AG04450 (cell line): ENCODE measurements at places on chromosomes 7 and 10. TPM values are rescaled to one million over a fixed set of nuclear protein-coding genes. Genes with fewer than 3 reads are reported as not detected.

DNA sequence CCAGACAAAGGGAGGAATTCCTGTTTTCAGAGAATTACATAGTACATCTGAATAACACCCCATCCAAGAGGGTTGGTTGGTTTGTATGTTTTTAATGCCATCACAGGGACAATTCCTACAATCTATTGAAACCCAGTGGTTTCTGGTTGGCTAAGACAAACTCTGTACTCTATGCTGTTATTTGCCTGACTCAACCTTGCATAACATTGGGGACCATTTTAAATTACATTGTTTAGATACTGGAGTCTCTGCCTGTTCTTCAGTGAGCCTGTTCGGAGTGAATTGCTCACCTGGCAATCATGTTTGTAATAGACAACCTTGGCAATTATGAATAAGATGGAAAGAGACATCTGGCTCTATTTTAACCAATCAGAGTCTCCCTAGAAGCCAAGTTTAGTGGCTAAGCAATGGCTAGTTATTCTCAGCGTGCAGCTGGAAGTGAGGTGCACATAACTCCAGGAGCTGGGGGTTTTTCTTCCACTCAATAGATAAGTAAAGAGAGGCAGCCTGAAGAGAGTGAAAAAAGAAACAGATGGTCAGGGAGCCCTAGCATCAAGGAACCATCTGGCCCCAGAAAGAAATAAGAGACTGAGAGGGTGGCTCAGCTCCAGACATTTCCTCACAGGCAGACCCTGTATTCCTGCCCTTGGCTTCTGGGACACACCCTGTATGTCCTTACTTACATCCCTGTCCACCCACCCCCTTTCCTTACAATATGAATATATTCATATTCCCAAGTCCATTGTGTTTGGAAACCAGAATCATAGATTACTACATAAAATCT, 21.2 kb upstream of the SLC35G1 start:
- DNase-seq: no peak

GRCh38 chr10:62402508-62402907, 28.3 kb downstream of the ZNF365 start:
- no peak for DNase-seq

- no peak for DNase-seq
Observed at GRCh38 chr10:113533801-113534200, 19.1 kb upstream of the HABP2 start.

GRCh38 chr7:6423942-6424701, 23.6 kb downstream of the DAGLB start:
- no peak for DNase-seq

LRMDA gene
- 0.05 and 0.12 TPM in 2 replicates for polyA plus RNA-seq

GRCh38 chr7:154674191-154674590, 328.7 kb downstream of the PAXIP1 start:
- no peak for DNase-seq

DNA sequence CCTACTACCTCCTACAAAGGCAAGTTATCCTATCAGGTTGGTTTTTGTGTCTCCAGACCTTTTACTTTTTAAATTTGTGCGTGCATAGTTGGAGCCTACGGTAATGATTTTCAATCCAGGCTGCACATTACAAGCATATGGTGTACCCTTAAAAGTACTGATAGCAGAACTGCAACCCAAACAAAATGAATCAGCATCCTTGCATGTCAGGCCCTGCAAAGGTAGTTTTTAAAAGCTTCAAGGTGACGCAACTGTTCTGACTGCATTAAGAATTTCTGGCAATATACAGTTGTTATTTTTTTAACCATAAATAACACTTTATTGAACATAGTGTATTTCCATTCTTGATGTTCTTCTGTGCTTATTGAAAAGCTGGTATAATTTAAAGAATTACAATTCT, 28.9 kb downstream of the GNAT3 start:
- DNase-seq: no peak

TMEM254 gene
- polyA plus RNA-seq: 24.4 and 34.4 TPM in 2 replicates

GRCh38 chr10:4262449-4262848, 477.4 kb upstream of the KLF6 start:
- DNase-seq: no peak

SKAP2 gene
- 14.1 and 16.0 TPM in 2 replicates for polyA plus RNA-seq

DNA sequence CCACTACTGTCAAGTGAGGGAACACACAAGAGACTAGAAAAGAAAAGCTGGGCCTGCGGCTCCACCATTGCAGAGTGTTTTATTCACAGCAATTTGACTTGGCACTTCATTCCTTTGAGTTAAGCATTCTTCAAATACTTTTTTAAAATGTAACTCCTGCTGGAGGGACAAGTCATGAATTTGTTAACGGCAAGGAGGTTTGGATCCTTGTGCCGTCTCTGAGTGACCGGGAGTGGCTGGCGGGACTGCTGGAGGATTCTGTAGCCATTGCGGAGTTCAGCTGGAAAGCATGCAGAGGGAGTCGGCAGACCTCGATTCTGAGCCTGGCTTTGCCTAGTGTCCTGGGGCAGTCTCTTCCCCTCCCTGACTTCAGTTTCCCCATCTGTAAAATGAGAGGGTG, 9.8 kb downstream of the HSPA12A start:
- DNase-seq: no peak
